ENCODE measurements at places on chromosomes 2 and 18.

DNA sequence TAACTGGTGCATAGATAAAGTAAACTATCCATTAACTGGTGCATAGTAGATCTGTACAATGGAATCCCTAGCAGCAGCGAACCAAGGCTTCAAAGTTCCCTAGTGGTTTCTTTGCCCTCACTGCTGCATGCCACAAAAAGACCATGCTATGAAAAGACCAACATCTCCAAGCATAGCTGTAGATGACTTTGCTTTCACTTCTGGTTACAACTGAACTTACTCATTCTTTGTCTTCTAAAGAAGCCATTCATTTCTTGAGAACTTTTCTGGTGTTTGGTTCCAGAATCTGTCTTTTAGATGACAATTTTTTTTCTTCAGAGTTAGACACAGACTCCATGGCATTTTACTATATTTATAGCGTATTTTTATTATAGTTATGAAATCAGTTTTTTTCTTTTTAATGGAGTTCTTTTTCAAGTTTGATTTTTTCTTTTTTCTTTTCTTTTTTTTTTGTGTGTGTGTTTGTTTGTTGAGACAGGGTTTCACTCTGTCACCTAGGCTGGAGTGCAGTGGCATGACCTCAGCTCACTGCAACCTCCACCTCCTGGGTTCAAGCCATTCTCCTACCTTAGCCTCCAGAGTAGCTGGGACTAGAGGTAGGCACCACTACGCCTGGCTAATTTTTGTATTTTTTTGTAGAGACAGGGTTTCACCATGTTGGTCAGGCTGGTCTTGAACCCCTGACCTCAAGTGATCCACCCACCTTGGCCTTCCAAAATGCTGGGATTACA is 63.6 kb downstream of the SLC35F5 start:
- DNase-seq = peak; percentile 24

- no peak for DNase-seq
These were observed 38.7 kb downstream of the INPP4A start for GRCh38 chr2:98483257-98483861.

DNA sequence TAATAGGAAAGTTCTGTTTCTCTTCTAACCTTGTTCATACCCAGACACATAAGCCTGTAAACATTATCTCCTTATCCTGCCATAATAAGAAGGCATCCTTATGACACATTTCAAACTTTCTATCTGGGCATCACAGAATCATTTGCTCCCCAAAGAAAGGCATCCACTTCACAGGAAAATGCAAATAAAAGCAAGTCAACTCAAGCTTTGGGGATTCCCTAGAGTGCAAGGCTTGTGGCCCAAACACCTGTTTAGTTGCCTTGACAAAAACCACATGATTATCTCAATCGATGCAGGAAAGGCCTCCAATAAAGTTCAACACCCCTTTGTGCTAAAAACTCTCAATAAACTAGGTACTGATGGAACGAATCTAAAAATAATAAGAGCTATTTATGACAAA is 195.7 kb upstream of the GALNT5 start:
- no peak for DNase-seq

GRCh38 chr2:239629926-239630617 is 229.3 kb upstream of the HDAC4 start:
- DNase-seq = no peak

GRCh38 chr2:120758181-120759144 is 22.8 kb downstream of the GLI2 start:
- DNase-seq = no peak

DNA sequence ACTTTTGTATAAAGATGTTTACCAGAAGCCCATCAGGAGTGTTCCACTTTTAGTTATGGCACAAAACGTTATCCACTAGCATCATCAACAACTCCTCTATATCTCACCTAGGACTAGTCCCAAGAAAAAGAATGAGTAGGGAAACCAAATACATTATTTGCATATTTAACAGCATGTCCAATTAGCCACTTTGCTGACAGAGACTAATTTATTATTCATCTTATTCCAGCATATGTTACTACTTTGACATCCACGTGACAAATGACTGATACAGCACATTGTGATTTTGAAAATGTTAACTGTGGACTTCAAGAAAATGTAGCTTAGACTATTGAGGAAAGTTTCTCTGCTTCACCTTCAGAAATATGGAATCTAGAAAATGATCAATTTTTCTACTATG is 694.0 kb downstream of the NRXN1 start:
- no peak for DNase-seq

- DNase-seq = no peak
These were observed 435.7 kb downstream of the TXNL1 start for GRCh38 chr18:56202678-56203077.

GRCh38 chr2:151569167-151569566 is 159.5 kb downstream of the RIF1 start:
- no peak for DNase-seq

DNA sequence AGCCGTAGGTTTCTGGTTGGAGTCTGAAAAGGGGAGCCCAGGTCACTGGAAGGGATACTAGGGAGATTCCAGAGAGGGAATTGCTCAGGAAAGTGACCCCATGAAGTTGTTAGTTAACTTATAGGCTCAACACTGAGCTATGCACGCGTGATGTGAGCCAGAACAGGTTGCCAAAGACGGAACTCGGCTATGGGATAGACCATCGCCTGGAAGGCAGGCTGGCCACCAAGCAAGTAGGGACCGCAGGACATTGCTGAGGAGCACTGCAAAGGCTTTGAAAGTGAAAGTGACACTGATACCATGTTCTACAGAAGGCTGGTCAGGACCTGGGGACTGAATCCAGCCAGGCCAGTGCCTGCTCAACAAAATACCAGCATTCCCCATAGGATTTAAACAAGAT is 7.3 kb downstream of the FARP2 start:
- DNase-seq = no peak
